ENCODE measurements at places on chromosomes 2 and 18.

GRCh38 chr2:231612109-231612455 lies 19.4 kb downstream of the TEX44 start:
- no peak for DNase-seq

DNA sequence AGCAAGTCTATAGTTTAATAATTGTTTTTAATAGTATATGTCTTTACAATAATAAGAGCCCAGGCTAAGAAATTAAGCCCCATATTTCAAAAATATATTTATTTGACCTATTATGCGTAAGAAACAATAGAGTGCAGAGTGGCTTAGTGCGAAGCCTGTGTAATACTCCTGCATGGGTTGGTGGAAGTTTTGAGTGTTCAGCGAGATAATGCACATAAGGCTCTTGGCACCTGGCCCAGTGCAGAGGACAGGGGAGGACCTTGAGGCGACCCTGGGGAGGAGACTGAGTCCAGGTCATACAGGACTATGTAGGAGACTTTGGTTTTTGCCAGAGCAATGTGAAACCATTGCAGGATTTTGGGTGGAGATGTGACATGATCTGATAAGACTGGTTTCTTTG lies 132.4 kb upstream of the ST6GAL2 start:
- DNase-seq, result no peak

GRCh38 chr2:109214651-109215371 lies 85.8 kb downstream of the SH3RF3 start:
- no peak for DNase-seq

GRCh38 chr2:43557196-43557595 lies 38.6 kb downstream of the THADA start:
- DNase-seq, result no peak

DNA sequence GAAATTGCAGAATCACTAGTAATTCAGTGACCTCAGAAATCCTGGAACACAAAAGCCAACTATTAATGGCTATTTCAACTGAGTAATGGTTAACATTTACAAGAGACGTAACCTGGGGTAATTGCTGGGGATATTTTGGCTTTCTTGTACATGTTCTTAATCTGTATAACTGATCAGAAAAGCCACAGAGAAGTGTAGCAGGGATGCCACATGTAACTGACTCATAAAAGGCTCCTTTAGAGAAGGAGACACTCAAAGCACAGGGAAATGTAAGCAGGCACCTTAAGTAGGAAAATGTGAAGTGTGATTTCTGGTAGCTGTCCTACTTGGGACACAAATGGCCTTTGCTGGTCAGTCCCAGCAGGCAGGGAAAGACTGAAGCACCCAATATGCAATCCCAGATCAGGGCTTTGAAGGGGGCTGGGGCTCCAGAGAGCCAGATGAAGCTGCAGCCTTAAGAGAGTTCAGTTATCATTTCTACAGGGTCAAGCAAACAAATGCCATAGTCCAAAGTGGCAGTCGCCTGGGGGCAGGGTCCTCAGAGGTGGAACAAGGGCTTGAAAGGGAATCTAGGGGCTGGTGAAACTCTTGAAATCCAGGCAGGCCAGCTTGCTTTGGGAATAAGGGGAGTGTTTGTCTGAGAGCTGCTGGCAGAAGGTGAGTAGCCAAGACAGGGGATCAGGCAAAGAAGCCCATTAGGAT lies 7.2 kb upstream of the SPOPL start:
- DNase-seq, result no peak

DNA sequence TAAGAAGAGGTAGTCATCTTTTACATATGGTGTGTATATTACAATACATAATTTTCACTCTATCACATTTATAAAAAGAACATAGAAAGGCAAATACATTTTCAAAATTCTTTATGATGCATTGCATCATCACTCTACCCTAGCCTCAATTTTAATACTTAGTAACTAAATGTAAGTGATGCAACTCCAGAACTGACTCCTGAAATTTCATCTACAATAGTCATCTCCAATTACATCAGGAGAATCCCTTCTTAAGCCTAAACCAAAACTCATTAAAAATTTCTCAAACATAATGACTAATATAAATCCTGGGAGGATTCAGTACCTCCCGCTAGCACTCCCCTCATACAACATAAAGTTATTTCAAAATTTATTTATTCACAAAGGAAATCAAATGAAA lies 15.9 kb downstream of the TMX3 start:
- no peak for DNase-seq

GRCh38 chr18:22176420-22177326 lies 7.3 kb downstream of the GATA6 start:
- DNase-seq, result no peak

GRCh38 chr2:218008060-218009040 lies 5.6 kb upstream of the TNS1 start:
- DNase-seq, result no peak

DNA sequence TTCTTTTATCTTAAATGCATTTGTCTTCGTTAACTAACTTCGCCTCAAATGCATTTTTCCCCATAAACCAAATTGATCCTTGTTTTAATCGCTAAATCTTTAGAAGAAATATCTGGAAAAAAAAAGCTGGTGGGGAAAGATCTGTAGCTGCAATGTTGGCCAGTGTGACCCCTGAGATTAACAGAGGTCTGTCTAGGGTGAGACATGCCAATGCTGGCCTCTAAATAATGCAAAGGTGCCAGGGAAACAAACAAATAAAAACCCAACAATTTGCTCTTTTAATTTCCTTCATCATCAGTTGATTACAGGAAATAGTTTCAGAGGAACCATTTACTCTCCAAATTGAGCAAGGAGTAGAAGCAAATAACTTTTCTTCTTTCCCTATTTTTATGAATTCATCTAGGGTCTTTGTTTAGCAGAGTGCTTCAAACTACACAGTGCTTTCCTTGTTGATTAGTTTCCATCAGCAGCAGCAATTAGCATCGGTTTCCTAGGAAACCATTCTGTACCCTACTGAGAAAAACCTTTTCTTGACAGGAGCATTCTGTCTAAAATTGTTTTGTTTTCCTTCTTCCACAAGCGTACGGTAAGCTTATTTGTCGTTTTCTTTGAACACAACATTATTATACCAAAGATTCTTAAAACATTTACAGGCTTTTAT lies 100.5 kb upstream of the UNC80 start:
- DNase-seq, result no peak

All from C1 segment of cervical spinal cord (tissue), 14 donors.